ENCODE measurements at places on chromosomes 1 and 21. TPM values are rescaled to one million over a fixed set of nuclear protein-coding genes. Genes with fewer than 3 reads are reported as not detected.

GRCh38 chr21:35048706-35049617, at the start of gene RUNX1:
TSS of gene RUNX1 (minus strand) at chr21:35049302.
- peak; percentile 90 for DNase-seq

DNA sequence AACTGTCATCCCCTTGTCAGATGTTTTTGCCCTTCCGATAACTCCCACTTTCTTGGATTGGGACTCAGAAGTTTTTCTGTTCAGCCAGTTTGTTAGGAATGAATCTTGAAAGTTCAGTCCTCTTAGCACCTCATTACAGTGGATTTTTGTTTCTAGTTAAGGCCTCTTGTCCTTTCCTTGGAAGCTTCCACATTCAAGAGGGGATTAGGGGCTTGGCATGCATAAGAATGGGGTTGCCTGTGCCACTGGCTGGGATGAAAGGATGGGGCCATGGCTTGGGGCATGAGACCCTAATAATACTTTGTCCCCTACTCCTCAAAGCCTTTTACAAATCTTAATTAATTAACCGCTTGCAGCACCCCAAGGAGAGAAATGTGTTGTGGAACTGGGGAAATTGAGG, 2.4 kb upstream of the DHDDS start:
- DNase-seq = no peak

DNA sequence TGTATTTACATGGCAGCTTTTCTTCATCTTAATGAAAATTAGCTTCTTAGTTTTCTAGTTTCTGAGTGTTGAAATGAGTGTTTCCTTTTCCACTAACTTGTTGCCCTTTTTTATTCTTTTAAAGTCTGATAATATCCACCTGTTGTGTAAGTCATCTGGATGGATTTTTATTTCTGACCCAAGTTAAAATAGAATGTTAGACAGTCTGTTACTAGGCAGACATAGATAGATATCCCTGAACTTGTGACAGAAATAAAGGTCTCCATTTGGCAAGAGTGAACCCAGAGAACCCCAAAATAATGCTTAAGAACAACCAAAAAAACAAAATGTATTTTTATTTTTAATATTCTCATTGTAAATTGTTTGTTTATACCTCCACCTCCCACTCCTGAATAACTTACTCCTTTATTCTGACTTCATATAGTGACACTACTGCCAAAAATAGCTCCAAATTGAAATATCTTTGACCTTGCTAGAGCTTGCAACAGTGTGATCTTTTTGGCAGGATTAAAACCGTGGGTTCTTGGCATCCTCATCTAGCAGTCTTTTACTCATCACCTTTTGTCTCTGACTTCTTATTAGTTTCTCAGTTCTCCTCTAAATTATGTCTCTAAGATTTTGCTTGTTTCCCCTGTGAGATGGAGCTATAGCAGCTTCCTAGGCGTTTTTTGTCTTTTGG, 26.9 kb upstream of the SH3D21 start:
- DNase-seq = no peak

DNA sequence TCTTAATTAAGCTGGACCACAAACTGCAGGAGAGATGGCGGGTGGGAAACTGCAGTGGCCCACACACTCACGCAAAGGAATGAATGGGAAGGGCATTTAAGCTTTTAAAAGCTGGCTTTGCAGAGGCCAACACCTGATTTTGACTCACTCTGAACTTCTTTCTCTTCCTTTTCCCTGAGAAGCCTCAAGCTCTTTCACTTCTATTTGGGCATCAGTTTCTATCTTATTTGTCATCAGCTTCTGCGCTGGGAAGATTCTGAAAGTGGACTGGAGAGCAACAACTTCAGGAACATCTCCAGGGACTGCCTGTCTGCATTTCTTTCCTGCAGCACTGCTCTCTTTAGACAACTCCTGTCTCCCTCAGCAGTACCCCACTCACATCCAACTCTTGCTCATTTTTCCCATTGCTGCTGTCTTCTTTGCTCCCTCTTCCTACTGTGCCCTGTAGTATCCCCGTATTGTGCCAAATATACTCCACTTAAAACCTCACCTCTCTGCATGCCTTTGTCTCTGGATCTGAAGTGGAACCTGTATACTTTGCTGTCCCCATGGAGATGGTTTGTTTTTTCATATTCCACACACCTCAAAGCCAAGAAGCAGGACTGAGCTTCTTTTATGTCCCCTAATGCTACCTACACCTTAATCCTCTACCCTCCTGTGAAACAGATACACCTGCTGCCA, 143.3 kb upstream of the JUN start:
- no peak for DNase-seq

DNA sequence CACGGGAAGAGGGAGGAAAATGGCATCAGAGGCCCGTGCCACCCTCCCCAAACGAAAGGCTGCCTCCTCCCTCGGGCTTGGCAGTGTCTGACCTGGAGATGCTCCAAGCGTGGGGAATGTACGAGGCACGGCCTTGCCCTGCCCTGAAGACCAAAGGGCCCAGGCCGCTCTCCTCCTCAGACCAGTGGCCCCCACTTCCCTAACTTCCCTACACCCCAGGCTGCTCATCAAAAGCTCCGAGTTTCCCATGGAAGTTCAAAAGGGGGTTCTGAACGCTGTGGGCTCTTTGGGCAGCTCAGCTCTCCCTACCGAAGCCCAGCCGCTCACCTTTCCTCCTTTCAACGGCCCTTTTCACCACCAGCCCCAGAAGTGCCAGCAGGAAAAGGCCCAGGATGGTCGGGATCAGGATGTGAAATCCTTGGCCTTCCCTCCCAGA, 11.8 kb downstream of the FCMR start:
- DNase-seq = no peak

DNA sequence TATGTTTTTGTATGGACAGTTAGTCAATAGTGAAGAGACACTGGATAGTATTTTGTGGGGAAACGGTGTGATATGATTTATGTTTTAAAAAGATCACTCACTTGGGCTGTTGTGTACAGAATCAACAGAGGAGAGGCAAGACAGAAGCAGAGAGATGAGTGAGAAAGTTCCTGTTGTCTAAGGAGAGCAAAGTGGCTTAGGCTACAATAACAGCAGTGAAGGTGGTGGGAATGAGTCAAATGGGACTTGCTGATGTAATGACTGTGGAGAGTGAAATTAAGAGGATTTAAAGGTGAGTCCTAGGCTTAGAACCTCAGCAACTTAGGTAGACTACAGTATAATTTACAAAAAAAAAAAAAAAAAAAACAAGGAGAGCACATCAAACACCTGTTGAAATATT, 169.2 kb upstream of the HP1BP3 start:
- no peak for DNase-seq

Gene ZNF683
- total RNA-seq = 0.18 TPM

Measured in activated CD4-positive, alpha-beta memory T cell treated with anti-CD3 and anti-CD28 coated beads, Interleukin-2, amount 10 ng/mL, durations not matched to agents 7 days and 5 days (primary cell).